Renal cortical epithelial cell (primary cell): ENCODE measurements at places on chromosomes 13 and 19.

- peak; percentile 97 for DNase-seq
Measured at GRCh38 chr13:40102854-40103253, 447.4 kb downstream of the COG6 start.

- DNase-seq, result no peak
Measured at GRCh38 chr19:3038214-3038613, 9.1 kb upstream of the TLE2 start.

- peak; percentile 99 for DNase-seq
Measured at GRCh38 chr13:44921931-44922758, 67.1 kb downstream of the NUFIP1 start.

DNA sequence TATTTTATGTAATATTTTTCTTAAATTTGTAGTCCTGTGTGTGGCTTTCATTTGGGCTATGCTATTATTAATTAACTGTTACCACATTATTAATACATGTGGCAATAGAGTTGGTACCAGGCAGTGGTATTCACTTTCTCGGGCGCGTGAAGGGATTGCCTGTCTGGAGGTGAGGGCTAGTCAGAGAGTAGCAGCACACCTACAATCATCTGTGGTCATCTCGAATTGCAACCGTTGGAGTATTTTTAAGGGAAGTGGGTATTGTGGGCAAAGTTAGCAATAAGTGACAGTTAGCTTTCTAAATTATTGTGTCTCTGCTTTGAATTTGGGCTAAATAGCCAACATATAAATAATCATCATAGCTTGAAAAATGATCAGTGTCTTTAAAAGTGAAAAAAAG is 20.0 kb upstream of the GPR18 start:
- no peak for DNase-seq

- DNase-seq, result no peak
Measured at GRCh38 chr13:96746886-96747285, 247.4 kb downstream of the OXGR1 start.

GRCh38 chr13:46345398-46345797 is 41.7 kb downstream of the RUBCNL start:
- DNase-seq, result no peak

DNA sequence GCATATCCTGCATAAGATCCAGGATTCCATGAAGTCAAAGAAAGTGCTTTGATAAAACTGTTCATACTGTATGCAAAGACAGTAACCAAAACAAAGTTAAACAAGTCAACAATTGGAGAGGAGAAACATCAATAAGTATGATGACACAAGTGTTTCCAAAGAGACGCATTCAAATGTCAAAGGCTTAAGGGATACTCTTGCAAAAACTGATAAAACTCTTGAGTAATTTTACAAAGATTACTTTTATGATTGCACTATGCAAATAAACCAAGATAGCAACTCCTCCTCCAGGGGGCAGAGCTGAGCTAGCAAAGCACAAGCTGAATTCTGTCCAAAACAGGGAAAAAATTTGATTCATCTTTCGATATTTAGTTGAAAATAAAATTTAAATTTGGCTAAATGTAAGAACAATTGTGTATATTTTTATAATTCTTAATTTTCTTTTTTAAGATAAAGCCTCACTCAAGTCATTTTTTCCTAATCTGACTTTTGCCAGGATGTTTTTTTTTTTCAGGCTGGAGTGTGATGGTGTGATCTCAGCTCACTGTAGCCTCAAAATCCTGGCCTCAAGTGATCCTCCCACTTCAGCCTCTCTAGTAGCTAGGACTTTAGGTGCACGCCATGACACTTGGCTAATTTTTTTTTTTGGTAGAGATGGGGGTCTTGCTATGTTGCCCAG is 84.0 kb downstream of the MZT1 start:
- peak; percentile 30 for DNase-seq

DNA sequence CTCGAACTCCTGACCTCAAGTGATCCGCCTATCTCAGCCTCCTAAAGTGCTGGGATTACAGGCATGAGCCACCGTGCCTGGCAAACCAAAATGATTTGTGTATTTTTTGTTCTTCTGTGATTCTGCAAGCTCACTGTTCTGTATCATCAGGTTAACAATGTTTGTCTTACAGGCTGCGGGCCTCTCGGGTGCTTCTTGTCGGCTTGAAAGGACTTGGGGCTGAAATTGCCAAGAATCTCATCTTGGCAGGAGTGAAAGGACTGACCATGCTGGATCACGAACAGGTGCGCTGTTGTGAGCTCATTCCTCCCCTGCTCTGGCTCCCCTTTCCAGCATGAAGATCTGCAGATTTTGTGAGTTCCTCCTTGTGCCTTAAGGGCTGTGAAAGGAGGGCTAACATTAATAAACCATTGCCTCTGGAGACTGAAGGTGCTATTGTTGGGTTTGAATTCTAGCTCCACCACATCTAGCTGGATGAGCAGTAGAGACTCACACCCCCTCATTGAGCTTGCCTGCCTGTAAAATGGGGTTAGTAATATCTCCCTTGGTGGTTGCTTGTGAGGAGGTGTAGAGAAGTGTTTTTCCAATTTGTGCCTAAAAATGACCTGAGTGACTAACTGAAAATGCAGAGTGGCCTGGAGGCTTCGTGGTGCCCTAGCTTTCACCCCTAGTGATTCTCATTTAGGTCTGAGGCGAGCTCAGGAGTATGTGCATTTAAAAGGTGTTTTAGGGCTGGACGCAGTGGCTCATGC is 12.9 kb downstream of the SAE1 start:
- DNase-seq, result no peak

- no peak for DNase-seq
Measured at GRCh38 chr13:32098272-32098671, 66.7 kb downstream of the FRY start.

DNA sequence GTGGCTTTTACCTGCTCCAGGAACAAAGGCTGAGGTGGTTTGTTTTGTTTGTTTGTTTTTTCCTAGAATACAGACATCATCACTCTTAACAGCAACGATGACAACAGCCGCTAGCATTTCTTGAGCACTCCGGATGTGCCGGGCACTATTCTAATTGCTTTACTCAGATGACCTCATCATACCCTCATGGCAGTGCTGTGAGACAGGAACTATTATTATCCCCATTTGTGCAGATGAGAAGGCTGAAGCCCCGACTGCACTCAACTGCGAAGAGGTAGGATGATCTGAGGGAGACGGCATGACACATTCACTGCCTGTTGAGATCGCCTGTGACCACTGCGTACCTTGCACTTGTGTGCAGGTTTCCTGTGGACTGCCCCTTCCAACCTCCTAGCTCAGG is 66.5 kb downstream of the CCDC70 start:
- no peak for DNase-seq

GRCh38 chr19:54517483-54517882 is 14.9 kb downstream of the LAIR2 start:
- DNase-seq, result peak; percentile 4

GRCh38 chr19:7645656-7646425 is 8.9 kb downstream of the STXBP2 start:
- no peak for DNase-seq

DNA sequence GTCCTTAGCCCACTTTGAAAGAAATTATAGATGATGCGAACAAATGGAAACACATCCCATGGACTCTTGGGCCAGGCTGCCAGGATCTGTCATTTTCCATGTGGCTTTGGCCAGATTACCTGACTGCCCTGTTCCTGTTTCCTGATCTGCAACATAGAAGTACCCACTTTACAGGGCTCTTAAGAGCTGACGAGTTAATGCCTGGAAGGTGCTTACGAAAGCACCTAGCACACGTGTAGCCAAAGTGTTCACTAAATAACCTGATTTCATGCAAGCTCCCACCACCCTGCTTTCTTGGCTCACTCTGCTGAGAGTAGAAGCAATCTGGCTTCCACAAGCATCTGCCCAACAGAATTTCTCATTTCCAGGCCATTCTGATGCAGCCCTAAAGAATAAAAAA is 575.2 kb downstream of the MYO16 start:
- no peak for DNase-seq

GRCh38 chr19:40755248-40755624 is 4.2 kb downstream of the SNRPA start:
- no peak for DNase-seq

DNA sequence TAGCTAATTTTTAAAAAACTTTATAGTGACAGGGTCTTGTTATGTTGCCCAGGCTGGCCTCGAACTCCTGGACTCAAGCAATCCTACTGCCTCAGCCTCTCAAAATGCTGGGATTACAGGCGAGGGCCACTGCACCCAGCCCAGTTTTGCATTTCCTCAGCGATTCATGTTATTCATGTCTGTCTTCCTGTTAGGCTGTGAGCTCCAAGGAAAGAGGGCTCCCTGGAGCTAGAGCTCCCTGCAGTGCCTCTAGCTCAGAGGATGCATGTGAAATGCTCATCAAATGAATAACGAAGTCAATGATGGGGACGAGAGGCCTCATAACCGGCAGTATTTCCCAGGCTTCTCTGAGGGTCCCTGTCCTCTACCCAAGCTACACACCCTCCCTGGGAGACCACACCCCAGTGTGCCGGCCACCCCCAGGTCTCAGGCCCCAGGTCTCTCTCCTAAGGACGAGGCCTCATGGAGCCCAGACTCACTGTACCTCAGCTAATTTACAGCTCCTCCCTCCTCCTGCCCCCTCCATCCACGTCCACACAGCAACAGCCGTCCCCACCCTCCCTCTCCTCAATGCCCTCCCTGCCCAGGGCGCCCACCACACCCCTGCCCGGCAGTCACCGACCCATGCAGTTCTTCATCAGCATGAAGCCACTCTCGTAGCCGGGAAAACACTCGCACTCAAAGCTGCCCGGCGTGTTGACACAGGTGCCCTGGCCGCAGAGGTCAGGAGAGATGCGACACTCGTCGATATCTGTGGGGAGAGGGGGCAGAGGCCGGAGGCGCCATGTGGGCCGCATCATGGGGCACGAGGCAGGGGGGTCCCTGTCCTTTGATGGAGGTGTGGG is 28.5 kb downstream of the FBN3 start:
- no peak for DNase-seq

DNA sequence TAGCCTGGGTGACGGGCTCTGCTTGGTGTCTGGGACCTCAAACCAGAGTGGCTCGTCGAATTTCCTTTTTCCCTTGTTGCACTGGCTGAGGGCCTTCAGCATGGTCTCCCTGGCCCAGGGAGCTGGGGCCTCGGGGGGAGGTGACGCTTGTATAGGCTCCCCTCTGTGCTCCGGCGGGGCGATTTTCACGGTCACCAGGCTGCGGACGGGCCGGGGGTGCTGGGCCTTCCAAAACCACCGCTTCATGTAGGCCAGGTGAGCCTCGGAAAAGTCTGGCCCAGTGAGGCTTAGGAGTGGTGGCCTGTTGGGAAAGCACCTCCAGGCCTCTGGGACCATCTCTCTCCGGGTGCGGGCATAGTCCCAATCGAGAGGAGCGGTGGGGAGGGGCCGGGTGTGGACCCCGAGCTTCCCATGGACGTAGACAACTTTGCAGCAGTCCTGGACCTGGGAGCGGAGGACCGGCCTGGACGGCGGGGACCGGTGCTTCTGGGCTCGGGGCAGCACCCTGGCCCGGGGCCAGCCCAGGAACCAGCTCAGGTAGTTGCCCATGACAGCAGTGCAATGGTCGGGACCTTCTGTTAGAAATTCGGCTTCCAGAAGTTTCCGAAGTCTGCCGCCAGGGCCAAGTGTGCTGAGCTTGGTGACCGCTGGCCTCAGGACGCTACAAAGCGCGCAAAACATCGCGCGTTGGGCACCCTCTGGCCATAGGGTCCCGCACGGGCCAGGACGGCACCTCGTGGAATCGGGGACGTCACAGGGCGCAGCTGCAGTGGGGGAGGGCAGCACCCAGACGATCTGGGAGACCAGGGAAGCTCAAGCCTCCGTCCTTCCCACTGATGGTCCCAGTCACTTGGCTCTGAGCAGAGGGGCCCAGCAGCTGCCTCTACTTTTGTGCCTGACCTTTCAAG is 41.6 kb upstream of the MTUS2 start:
- DNase-seq, result no peak

DNA sequence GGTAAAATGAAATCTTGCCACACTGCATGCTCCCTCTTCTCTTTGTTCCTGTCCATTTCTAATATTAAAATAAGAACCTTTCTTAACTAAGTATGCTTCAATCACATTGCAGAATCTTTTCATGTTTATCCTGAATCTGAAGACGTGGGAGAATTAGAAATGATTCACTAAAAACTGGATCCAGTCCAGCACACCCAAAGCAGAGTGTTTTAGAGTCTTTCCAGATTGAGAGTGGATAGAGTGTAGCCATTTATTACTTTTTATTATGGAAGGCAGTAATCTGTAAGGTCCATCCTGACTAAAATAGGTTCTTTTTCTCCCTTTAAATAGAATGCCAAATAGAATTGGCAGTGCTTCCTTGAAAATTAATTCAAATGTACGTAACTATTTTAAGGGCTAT is 453.5 kb downstream of the TDRD3 start:
- no peak for DNase-seq

GRCh38 chr19:14350302-14350701 is 30.9 kb upstream of the ADGRE5 start:
- DNase-seq, result no peak

GRCh38 chr19:16382775-16383543 is 58.3 kb downstream of the KLF2 start:
- DNase-seq, result peak; percentile 45

DNA sequence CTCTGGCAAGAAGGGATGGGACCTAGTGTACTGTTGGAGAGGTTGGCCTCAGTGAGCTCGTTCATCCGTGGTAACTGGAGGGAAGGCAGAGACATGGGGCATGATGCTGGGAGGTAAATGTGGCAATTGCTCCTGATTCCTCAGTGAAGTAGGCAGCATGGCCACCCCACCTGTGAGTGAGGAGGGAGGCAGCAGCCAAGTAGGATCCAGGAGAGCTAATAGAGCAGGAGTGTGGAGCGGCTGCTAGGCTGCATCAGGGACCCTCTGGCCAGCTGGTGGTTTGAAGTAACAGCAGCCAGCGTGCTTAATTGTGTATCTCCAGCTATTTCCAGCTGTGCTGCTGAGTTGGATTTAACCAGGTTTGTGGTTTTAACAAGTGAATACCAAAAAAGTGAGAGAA is 24.7 kb downstream of the TM9SF2 start:
- no peak for DNase-seq

- peak; percentile 79 for DNase-seq
Measured at GRCh38 chr19:47124937-47125668, 5.5 kb upstream of the SAE1 start.

GRCh38 chr13:48873081-48873480 is 102.6 kb upstream of the FNDC3A start:
- DNase-seq, result no peak

DNA sequence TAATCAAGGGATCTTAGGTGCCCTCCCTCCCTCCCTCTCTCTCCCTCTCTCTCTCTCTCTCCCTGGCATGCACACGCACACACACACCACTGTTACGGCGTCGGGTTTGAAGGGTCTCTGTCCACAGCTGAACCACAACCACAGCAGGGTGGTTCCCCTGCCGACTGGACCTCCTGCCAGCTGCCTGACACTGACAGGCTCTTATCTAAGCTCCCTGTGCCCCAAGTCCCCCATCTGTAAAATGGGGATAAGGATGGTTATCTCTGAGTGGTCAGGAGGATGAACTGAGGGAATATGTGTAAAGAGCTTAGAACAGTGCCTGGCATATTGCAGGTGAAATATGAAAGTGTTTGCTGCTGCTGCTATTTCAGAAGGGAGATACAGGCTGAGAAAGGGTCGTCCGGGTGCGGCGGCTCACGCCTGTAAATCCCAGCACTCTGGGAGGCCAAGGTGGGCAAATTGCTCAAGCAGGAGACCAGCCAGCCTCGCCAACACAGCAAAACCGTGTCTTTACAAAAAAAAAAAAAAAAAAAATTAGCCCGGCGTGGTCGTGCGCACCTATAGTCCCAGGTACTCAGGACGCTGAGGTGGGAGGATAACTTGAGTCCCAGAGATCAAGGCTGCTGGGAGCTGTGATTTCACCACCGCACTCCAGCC is 852 bp upstream of the SHISA7 start:
- DNase-seq, result no peak

- no peak for DNase-seq
Measured at GRCh38 chr19:34282611-34283519, 28.5 kb downstream of the GARRE1 start.
